ENCODE measurements at places on chromosomes 7 and 10.

GRCh38 chr7:36957620-36958019 is 233.3 kb upstream of the AOAH start:
- no peak for DNase-seq

- DNase-seq, result no peak
Observed at GRCh38 chr7:82964150-82964882, 198.4 kb downstream of the PCLO start.

GRCh38 chr10:70158113-70158512 is 11.6 kb upstream of the TYSND1 start:
- no peak for DNase-seq

- DNase-seq, result no peak
Observed at GRCh38 chr10:23343591-23344240, 881 bp downstream of the C10orf67 start.

- DNase-seq, result peak; percentile 94
Observed at GRCh38 chr7:143287935-143288826, at the start of gene CASP2. Gene CASP2 (plus strand): TSS chr7:143288351. CDS start chr7:143288456, 105 bp downstream.

DNA sequence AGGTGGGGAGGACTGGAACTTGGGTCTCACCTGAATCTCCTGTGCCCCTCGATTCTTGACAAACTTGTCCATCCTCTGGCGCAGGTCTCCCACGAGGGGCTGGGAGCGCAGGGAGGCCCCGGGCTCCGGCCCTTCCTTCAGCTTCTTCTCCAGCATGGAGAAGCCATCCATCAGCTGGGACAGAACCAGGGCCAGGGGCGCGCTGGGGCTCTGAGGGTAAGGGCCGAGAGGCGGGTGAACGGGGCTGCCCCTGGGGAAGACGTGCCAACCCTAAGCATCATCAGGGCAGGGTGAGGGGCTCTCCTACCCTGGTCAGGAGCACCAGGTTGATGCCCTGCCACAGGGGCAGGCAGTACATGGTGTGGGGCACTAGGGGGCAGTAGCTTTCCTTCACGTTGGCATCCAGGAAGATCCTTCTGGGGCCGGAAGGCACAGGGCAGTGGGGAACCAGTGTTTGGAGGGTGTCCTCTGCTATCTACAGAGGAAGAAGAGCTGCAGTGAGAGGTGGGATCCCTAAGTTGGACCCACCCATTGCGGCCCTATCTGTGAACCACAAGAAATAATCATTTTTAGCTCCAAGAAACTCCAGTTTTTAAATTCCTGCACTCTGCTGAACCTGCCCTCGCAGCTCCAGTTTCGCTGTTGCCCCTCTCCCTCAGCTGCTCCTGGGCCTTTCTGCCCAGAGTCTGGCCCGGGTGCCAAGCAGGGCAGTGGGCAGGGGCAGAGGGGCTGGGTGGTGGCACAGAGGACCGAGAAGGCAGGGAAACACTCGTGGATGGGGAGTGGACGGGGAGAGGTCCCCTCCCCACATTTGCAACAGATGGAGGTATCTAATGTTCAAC is 10.8 kb upstream of the PYROXD2 start:
- peak; percentile 7 for DNase-seq

DNA sequence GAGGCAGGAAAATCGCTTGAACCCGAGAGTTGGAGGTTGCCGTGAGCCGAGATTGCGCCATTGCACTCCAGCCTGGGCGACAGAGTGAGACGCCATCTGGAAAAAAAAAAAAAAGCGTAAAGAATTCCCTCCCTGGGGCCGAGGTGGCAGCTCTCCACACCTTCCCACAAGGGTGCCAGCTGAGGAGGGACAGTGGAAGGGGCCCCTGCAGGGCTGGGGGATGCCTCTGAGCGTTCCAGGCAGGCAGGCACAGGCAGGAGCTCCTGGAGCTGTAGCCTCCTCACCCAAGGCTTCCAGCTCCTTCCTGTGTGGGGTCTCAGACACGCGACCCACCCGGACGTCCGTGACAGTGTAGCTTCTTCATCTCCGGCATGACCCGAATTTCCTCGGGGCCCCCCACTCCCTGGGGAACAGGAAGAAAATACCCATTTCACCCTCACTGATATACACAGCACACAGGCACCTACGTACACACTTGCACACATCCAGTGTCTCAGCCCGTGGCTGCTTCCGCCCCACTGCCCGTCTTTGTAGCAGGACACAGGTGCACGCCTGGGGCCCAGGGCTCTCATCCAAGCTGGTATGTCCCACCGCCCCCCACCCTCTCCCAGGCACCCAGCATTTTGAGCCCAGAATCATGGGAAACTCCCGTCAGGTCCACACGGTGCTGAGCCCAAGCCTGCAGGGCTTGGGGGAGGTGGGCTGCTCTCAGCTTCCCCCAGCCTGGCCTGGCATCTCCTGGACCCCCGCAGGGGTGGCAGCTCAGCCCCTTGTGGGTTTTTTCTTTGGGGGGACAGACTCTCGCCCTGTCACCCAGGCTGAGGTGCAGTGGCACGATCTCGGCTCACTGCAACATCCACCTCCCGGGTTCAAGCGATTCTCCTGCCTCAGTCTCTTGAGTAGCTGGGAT is 25.7 kb downstream of the GRIFIN start:
- DNase-seq, result no peak

DNA sequence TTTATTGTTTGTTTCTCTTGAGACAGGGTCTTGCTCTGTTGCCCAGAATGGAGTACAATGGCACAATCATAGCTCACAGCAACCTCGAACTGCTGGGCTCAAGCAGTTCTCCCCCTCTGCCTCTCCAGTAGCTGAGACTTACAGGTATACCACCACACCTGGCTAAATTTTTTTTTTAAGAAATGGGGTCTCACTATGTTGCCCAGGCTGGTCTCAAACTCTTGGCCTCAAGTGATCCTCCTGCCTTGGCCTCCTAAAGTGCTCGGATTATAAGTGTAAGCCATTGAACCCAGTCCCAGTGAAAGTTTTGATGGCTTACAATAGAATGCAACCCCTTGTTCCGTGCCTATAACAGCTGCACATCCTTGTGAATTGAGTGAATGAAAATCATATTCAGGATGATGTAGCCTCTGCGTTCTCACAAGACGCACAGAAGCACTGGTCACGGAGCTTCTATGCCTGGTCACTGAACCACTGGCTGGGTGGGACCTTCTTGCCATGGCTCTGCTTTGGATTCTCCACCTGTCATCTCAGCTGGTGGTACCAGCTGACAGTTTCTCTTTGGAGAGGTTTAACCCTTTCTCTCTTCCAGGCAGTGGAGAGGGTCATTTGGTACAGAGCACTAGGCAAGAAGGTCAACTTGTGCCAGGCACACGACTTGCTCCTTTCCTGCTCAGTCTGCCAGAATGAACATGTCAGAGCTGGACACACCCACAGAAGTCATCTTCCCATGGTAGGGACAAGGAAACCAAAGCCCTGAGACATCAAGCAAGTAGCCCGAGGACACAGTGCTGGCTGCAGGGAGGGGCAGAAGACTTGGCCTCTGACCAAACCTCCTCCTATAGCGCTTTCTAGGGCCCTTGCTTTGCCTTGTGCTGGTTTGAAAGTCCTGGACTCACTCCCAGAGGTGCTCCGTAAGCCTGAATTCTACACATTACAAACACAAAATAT is 89.6 kb downstream of the ATXN7L1 start:
- DNase-seq, result no peak

DNA sequence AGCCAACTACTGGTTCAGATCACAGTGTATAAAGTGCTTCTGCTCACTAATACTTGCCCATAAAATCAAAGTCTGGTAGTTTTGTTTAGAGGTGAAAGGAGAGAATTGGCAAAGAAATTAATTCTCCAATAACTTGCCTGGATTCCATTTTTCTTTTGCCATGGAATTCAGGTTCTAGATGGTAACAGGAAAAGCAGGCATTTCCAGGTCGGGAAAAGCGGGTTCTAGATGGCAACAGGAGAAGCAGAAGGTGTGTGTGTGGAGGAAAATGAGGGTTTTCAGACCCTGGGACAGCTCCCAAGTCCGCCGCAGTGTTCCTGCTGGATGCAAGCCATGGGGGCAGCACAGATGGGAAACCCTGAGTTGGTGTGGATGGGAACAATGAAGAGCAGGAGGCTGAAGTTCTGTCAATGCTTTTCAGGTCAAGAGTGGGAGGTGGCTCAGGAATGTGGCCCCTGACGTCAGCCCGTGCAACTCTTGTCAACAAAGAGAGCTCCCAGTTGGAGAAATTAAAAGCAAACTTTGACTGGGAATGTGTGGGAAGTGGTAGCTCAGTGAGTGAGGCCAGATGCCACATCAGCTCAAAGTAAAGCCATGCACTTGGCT is 696.7 kb downstream of the LRMDA start:
- DNase-seq, result no peak

- no peak for DNase-seq
Observed at GRCh38 chr7:108736221-108736891, 166.7 kb downstream of the DNAJB9 start.

GRCh38 chr10:120586471-120586872 is 129.4 kb downstream of the PLPP4 start:
- DNase-seq, result no peak

GRCh38 chr10:62723375-62723774 is 81.1 kb upstream of the ADO start:
- no peak for DNase-seq

- no peak for DNase-seq
Observed at GRCh38 chr7:158476331-158476932, 111.2 kb downstream of the PTPRN2 start.

DNA sequence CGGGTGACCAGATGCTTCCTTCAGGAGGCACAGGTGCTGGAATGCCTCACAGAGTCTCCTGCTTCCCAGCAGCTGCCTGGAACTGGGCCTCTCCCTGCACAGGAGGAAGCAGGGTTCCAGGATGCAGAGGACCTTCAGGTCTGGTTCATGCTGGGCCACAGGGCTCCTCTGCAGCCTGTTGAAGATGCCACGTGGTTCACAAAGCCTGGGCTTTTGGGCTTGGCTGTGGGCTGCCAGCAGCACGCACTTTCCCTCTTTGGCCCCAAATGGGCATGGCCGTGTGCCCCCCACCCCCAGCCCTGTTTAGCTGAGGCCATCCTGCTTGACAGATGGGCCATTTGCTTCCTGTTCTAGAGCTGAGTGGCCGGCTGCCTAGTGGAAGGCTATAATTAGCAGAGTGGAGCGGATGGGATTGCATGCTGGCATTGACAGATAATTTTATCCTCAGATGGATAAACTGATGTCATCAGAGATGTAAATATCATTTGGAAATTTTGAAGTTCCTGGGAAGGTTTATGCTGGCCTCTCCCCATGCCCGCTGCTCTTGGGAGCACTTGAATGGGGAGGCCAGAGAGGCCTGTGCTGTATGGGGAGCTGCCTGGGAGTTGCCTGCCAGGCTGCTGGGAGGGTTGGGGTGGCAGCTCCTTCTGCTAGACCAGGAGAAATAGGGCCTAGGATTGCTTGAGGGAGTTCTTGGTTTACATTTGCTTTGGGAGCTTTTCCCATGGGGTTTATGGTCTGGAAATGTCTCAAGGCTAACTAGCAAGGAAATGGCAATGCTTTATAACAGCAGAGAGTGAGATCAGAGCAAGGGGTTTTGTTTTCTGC is 28.2 kb downstream of the TSPAN15 start:
- no peak for DNase-seq

GRCh38 chr7:44313621-44314031 is 11.8 kb downstream of the CAMK2B start:
- DNase-seq, result no peak

DNA sequence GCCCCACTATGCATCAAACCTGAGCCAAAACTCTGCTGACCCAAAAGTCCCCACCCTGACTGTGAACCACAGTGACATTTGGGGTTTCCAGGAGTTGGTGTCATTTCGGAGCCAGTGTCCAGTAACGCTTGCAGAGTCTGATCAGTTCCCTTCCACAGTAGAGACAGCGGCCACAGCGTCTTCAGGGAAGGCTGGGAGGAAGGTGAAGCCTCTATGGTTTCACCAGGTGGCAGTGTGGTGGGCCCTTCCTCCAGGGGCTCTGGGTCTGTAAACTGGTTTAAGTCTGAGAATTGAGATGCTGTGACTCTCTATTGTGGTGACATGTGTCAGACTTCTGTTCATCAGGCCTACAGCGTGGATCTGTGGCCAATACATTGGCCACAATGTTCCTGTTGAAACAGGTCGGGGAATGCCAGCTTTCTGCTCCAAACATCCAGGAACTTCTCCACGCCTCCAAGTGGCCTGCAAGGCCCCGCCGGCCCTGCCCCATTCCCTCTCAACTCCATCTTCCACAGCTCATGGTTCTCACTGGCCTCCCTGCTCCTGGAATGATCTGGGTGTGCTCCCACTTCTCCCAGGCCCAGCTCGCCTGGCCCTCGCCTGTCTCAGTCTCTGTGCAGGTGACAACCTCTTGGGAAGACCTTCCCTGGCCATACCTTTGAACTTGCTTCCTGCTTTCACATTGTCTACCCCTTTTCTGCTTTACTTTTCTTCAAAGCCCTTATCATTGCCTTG is 124.5 kb upstream of the FAM20C start:
- no peak for DNase-seq

- no peak for DNase-seq
Observed at GRCh38 chr10:112223725-112224124, 40.2 kb upstream of the GPAM start.

Measured in NCI-H526 treated with DMSO at 0.1 percent for 48 hours (cell line).